ENCODE measurements at places on chromosomes 16 and 17. TPM values are rescaled to one million over a fixed set of nuclear protein-coding genes. Genes with fewer than 3 reads are reported as not detected.

Gene IFT20
- 63.4 TPM for total RNA-seq

Gene SDR42E2
- 0.08 TPM for total RNA-seq

Gene CCL17
- total RNA-seq = not detected

Gene KRTAP2-3
- total RNA-seq = not detected

Gene ST6GALNAC1
- not detected for total RNA-seq

Gene CXCL16
- total RNA-seq = 0.59 TPM

Data from smooth muscle cell of the coronary artery (primary cell).